GM12891 (cell line): ENCODE measurements at places on chromosomes 16 and 17.

- DNase-seq = no peak
Observed at GRCh38 chr17:45374501-45374900, 57.7 kb upstream of the MAP3K14 start.

DNA sequence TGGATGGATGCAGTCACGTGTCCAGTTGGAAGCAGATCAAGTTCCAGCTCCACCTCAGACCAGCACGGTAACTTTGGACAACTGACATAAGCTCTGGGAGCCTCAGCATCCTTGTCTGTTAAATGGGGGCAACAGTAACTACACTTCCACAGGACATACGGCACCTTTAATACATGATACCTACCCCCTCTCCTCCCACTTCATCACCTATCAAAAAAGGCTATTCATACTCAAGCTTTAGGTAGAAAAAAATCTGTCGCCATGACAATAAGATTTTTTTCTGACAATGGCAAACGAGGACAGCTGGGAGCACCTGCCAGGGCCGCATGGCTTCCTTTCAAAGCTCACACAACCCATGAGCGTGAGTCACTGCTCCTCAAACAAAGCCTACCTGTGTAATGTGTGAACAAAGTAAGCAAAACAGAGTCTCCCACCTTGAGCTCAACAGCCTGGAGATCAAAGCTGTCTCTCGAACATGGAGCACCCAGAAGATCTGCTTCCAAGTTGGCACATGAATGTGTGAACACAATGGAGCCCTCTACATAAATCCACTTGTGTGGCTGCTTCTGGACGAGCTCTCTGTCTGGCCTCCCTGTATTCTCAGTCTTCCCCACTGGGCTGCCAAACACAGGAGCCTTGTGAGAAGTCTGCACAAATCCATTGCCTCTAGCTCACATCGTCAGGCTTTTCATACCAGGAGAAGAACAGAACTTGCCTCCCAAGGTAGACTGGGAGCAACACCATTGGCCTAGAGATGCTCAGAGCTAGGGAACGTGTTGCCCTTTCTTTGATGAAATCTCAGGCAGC, 459.7 kb downstream of the SOX9 start:
- DNase-seq = no peak

- no peak for DNase-seq
Observed at GRCh38 chr16:52851211-52851740, 201.4 kb downstream of the CHD9NB start.

DNA sequence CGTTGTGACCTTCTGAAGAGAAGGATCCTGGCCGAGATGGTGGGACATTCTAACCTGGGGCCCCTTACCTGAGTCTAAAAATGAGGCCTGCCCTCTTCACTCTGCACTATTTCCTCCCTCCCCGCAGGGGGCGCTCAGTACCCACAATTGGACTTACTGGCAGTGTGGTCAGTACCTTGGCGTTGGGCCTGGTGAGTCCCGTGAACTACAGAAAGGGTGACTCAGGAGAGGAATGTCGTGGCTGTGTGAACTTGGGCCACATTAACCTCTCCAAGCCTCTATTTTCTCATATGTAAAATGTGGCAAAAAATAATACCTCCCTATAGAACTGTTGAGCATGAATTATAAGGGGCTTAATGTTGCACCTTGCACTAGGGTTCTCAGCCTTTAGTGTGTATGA, 3.9 kb downstream of the RSAD1 start:
- no peak for DNase-seq

DNA sequence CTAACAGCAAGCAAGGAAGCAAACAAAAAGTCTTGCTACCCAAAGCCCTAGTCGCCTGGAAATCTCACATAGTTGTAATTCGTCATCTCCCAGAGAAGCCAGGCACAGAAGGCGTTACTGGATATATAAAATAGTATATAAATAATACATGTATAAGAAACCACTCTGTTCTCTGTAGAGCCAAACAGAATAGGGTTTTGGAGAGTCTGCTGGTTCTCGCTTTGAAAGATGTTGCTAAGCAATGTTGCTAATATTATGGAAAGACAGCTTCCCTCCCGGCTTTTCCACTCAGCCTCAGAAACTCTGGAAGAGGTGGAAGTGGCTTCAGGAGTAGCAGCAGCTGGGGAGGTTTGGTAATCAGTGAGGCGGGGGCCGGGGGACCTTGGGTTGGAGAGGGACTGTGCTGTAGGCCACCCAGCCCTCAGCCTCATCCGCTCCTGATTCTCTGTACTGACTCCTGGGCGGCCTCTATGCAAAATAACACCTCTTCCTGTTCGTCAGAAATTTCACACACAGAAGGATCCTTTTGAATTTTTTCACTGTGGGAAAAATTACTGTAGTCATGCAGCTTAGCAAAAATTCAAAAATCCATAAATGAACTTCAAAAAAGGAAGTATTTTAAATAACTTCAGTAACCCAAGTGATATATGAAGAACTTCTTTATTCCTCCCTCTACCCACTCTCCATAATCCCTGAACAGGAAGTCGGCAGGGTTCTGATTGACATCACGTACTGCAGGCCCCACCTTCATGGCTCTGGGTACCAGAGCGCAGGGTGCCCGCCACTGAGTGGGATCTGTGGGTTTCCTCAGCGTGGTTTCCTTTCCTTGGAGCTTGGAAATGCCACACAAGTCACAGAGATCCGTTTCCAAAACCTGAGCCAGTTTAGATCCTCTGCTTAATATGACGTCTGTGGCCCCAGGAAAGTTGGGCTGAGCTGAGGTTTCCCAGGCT, 51.4 kb downstream of the RAP1GAP2 start:
- no peak for DNase-seq
